ENCODE measurements at places on chromosomes 5 and 9.

DNA sequence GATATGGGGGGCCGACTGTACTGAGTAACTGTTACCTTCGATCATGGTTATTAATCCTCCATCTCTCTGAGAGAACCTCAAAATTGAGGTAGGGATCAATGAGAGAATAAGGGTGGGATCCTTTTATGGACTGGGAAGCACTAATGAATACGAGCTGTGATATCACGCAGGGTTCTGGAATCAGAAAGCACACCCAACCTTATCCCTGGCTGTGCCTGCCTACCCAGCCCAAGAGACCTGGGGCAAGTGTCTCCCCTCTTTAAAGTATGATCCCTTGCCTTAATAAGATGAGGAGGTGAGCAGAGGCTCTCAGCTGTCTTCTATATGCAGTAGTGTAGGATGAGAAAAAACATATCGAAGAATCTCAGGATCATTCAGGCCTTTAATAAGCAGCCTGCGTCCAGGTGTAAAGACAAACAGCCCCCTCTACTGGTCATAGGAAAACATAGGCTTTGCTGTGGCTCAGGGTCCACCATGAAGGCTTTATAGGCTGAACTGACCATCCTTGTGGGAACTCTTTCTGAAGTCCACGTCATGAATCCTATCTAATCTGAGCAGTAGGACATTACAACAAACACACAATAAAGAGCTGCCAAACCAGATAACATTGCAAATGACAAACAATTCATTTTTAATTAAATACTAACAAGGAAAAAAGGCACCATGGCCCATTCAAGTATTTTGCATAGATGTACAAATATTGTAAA lies 16.8 kb downstream of the NIPAL4 start:
- DNase-seq = peak; percentile 87

DNA sequence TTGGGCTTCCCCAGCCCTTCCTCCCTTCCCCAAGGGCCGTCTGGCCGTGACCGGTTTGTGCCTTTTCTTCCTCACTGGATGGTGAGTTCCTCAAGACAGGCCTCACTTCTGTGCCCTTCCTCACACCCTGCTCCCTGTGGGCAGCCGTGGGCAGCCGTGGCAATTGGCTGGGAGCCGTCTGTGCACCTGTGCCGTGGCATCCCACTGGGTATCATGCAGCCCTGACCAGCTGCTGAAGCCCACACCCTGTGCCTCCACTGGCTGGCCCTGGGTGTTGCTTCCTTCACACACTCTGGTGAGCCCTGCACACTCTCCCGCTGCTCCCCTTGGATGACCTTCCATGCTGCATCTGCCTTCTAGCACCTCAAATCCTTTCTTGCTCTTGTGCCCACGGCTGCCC lies 100.2 kb downstream of the COL5A1 start:
- DNase-seq = no peak

DNA sequence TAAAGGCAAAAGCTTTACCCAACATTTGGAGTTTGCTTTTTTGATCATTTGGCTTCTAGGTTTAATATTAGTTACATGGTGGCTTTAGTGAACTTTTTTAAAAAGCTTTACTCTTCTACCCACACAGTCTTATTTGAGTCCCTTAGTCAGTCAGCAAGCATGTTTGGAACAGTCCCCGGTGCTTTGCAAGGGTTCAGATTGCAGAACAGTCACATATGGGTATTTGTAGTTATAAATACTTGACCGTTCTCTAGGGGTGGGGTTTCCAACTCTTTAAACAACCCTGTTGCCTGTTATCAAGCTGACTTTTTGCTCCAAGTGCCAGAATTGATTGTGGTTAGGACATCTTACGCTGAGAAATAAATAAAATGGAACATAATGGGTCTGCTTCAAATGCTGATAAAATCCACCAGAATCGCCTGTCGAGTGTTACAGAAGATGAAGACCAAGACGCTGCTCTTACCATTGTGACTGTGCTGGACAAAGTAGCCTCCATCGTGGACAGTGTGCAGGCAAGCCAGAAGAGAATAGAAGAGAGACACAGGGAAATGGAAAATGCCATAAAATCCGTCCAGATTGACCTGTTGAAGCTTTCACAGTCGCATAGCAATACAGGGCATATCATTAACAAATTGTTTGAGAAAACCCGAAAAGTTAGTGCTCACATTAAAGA lies at the start of gene CAVIN4:
Gene CAVIN4, plus strand, starts transcription at position 304 of the 673 bp plus-strand sequence. Its CDS starts 65 bp downstream, at position 369.
- peak; percentile 48 for DNase-seq

GRCh38 chr5:51908215-51908614 lies 525.0 kb downstream of the ISL1 start:
- no peak for DNase-seq

DNA sequence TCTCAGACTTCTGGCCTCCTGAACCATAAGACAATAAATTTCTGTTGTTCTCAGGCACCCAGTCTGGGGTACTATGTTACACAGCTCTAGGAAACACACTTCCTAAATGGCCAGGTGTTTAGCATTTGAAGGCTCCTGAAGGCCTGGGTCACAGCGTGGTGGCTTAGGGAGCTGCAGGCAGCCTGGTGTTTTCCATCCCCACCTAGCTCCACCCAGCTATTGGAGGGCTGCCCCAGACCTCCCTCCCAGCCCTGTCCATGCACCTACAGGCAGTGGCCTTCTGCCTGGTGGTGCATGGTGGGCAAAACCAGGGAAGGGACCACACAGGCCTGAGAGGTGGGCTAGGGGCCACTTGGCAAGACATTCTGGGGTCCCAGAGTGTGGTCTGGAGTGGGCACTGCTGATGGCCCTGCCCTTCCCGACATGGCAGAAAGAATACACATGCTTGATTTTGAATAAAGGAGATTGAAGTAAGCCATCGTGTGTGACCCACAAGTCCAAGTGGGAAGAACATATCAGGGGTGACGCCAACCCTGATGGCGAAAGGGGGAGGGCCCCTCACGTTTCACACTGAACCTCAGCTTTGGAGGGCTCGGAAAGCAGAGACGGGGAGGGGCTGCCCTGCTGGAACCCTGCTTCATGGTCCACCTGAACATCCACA lies 1.3 kb upstream of the SUSD3 start:
- DNase-seq = no peak

DNA sequence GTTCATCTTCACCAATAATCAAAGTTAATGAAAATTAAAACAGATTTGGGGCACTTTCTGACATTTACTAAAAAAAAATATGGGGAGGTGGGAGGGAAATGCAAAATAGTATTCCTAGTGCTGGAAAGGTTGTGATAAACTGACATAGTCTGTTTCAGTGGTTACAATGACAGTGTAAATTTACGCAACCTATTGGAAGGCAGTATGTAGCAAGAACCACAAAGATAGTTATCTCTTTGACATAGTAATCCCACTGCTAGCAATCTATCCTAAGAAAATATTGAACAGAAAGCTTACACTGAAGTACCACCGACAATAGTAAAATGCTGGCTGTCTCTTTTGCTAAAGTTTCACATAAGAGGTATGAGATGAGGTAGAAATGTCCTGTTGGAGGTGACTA lies 15.1 kb upstream of the EPB41L4B start:
- no peak for DNase-seq

GRCh38 chr9:13750639-13751038 lies 471.1 kb upstream of the MPDZ start:
- DNase-seq = no peak

DNA sequence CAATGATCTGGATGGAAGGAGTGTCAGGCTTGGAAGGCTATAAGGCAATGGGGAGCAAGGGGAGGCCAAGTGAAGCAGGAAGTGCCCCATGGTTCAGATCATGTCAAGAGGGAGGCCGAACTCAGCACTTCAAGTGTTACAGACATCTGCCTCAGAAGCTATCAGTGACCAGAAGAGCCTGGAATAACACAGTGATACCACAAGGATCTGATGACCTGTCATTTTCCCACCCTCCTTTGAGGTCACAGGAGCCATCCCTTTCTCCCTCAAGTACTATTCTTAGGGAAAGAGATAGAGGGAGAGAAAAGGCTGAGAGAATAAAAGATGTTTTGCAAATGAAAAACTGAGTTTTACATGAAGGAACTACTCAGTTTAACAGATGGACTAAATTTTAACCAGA lies 454.8 kb downstream of the CSNK1G3 start:
- no peak for DNase-seq

- DNase-seq = no peak
These were observed 295.8 kb downstream of the DMRTA1 start for GRCh38 chr9:22742401-22742800.

GRCh38 chr5:67659288-67659687 lies 462.7 kb upstream of the CD180 start:
- no peak for DNase-seq

DNA sequence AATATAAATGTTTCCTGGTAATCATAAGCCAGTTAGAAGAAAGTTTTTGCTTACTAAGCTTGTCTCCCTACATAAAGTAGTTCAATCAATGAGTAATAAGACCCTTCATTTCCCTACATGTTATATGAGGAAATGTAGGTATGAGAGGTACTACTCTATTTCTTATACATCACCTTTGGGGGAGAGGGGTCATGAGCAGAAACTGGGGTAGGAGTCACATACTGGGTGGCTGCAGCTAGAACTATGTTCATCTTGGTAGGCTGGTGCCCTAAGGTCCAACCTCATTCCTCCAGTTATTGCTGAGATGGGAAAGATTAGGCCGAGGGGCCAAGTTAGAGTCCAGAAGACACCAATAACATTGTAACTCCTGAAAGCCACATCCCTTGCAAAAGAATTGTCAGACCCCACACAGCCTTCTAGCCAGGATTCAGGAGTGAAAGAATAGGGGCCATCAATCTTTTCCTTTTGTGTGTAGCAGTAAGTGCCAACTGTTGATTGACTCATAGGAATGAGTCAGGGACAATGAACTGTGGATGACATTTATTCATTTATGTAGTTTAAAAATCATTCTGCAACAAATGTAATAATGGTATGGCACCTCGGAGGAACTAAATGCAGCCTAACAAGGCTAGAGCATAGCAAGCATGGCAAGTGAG lies 21.6 kb upstream of the SREK1 start:
- no peak for DNase-seq

DNA sequence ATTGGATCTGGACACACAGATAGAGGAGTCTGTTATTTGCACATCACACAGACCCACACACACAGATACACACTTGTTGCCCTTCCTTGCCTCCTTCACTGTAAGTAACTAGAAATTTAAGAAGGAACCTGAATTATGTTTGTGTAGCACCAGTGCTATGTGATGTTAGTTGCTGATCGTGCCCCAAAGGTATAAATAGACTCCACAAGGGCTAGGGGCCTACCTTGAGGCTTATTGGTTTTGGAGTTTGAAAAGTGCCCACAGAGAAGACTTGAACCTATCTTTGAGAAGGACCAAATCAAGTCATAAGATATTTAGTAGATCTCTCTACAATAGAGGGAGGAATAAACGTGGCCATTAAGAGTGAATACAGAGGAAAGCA lies 8.8 kb upstream of the TGFBI start:
- DNase-seq = no peak

DNA sequence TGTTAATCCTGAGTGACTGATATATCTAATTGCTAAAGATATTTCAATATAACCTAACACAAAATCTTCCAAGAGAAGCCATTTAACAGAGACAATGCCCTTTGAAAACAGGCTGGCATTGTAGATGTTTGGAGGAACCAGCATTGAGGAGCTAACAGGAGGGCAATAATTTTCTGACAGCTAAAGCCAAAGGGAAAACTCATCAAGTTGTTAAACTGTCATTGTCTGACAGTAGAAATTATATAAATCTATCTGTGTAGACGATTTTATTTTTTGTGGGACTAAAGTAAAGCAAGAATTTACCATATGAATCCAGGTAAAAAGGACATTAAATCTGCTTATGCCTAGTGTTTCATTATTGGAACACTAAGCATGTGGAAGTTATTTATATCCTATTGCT lies 500.2 kb upstream of the NMUR2 start:
- DNase-seq = no peak

DNA sequence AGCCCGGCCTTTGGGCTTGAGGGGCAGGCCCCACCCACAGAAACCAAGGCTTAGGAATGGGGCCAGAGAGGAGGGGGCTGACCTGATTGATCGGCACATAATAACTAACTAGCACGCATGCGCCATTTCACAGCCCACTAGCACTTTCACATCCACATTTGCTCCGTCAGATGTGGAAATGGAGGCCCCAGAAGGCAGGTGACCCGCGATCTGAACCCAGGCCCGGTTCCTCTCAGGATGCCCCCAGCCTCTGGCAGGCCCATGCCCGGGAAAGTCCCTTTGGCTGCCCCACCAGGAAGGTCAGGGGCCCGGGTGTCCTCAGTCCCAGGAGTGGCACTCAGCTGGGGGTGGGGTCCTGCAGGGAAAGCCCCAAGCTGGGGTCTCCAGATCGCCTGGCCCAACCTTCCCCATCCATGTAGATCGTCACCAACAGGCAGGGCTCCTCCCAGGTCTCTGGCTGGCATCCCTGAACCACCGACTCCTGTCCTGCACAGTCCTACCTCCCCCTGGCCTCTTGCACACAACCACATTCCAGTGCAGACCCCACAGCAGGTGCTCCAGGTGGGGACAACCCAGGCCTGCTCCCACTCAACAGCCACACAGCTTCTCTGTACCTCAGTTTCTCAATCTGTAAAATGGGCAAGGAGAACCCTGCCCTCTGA lies 46.7 kb downstream of the VAV2 start:
- DNase-seq = no peak

- DNase-seq = no peak
These were observed 168.7 kb upstream of the FST start for GRCh38 chr5:53311681-53312080.

DNA sequence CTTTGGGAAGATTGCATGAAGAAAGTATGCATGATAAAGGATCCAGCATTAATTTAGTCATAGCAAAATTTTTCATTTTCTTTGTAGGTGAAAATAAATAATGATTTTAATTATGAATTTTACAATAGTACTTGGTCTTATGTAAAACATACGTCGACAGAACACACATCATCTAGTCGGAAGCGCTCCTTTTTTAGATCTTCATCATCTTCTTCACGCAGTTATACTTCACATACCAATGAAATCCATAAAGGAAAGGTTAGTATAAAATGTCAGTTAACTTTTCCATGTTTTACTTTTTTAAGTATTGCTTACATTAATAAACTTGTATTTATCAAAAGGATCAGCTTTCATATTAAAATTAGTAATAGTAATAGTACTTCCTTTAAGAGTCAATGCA lies 35.8 kb downstream of the C7 start:
- no peak for DNase-seq

- DNase-seq = peak; percentile 65
These were observed 85.8 kb downstream of the RIC1 start for GRCh38 chr9:5714501-5715401.

Data from choroid plexus epithelial cell (primary cell).